ENCODE measurements at places on chromosomes 4 and X.

- no peaks in the 10 kb centered on the region for H3K4me1 ChIP-seq
- H3K36me3 ChIP-seq: no peaks in the 10 kb centered on the region
- H3K27ac ChIP-seq: no peak overlapping the region
- no peak for DNase-seq
- no peak overlapping the region for H3K4me3 ChIP-seq
These were observed 48.1 kb downstream of the NPY1R start for GRCh38 chr4:163284304-163284703.

DNA sequence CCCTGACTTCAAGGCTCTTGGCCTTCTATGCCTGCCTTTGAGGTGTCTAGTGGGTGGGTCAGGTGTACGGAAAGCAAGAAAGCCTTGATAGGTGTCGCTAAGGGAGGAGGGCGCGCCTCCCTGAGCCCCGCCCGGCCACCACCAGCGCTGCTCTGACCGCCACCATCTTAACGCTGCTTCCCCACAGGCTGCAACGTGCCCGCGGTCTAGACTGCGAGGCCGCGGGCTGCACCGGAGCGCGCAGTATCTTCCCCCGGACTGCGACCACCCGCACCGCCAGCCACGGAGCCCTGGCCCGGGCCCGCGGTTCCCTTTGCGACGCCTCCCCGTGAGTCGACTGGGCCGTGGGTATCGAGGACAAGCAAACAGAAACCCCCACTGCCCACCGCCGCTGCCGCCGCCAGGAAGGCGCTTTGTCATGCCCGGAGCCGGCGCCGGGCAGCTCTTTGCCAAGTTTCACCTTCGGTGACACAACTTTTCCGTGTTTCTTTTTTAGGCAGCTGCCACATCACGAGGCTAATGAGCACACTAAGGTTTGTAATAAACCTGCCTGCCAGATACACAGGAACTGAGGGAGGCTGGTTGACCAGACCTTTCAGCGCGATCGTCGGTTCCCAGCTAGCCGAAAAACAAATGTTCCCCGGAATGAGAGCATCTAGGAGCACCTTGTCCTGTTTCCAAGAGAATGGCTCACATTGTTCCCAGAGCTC is 335.8 kb upstream of the F9 start:
- H3K27me3 ChIP-seq: no peaks in the 10 kb centered on the region
- no peak overlapping the region for H3K27ac ChIP-seq

GRCh38 chr4:168743601-168744000 is 246.7 kb downstream of the PALLD start:
- peak overlapping the region; percentile 51 for H3K27ac ChIP-seq
- DNase-seq: no peak
- H3K4me1 ChIP-seq: peaks cover 17% of the 10 kb centered on the region
- no peak overlapping the region for H3K4me3 ChIP-seq
- no peaks in the 10 kb centered on the region for H3K27me3 ChIP-seq

- no peak for DNase-seq
- H3K4me3 ChIP-seq: no peak overlapping the region
- H3K27ac ChIP-seq: no peak overlapping the region
- H3K27me3 ChIP-seq: no peaks in the 10 kb centered on the region
These were observed 112.6 kb downstream of the FBXO8 start for GRCh38 chr4:174170906-174171305.

GRCh38 chr4:37644962-37645361 is 41.2 kb downstream of the RELL1 start:
- no peak overlapping the region for H3K27ac ChIP-seq
- DNase-seq: no peak
- H3K27me3 ChIP-seq: no peaks in the 10 kb centered on the region
- H3K4me1 ChIP-seq: peaks cover 34% of the 10 kb centered on the region

All from heart right ventricle (tissue), 16 donors.